ENCODE measurements at places on chromosomes 11 and 22.

DNA sequence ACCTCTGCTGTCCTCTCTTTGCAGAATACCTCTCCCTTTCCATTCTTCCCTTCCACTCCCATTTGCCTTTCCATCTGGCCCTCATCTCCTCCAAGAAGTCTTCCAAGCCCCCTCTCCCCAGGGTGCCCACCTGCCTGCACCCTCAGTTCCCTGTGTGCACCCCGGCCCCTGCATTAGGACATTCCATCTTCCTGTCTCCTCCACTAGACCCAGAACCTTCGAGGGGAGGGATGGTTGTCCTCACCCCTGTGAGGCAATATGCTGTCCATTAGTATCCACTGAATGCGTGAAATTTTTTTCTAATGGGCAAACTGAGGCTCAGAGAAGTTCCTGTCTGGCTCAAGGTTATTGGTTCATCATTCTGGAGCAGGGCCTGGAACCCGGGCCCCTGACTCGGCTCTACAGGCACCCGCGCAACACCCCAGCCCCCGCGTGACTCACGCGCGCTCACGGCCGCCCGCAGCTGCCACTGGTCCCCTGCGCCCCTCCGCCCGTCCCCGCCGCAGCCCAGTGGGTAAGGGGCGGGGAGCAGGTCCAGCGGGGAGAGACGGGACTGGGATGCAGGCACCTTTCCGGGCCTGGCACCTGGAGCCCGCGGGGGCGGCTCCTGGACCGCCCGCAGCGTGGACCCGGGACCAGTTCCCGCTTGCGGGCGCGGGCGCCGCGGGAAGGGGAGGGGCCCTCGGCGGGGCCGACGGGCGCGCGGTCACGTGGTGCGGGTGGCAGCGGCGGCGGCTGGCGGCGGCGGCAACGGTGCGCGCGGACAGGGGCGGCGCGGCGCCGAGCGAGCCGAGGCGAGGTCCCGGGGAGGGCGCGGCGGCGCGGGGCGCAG lies 7.0 kb downstream of the SEPTIN3 start:
- DNase-seq = no peak

GRCh38 chr11:66986178-66986545 lies 11.1 kb downstream of the C11orf86 start:
- DNase-seq = no peak

DNA sequence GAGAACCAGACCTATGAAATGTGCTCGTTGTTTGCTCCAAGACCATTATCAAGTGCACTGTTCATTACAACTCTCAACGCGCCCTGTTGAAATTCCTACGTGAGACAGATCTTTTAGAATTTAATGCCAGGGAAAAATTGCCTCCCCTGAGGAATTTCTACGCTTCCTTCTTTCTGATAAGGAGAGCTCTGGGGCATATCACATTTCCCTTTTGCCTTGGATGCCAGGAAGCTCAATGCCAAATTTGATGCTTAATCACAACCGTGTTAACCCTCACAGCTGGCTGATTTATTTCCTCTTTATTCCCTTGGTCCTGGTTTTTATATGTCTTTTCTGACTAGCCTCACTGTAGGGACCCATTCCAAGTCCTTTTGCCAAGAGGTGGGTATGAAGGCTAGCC lies 109.4 kb downstream of the MICAL2 start:
- no peak for DNase-seq

GRCh38 chr22:26464312-26464711 lies 19.3 kb downstream of the HPS4 start:
- no peak for DNase-seq

DNA sequence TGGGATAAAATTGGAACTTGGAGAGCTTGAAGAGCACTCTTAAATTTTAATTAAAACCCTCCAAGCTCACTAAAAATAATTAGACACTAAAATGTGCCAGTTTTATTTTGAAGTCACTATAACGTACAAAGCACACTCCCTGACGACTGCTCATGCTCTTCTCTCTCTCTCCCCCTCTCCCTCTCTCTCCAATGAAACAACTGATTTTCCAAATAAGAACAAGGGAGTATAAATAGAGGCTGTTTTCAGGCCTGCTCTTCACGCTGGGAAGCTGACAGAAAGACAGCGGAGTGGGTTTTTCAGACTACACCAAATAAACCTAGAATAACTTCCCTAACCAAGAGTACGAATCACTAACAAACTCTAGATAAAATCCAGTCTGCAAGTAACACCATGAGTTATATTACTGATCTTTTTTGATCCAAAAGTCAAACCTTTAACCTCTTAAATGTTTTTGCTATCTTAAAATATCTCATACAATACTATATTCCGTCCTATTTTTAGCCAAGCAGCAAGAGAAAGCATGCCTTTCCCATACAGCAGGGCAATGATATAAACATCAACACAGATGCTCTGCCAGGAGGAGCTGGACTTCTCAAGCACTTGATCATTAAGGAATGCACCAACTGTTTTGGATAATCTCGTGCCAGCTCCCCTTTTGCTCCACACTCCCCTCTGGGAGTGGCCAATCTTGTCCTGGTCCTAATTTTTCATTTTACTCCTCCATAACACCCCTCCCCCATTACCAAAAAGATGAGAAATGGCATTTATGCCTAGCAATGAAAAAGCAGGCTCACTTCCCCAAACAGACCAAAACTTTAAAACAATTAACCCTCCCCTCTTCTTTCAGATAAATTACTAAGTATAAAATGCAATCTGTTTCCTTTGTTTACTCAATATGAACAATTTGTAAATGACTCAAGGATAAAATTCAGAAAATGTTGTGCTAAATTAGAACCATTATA lies 116.9 kb downstream of the SOX6 start:
- no peak for DNase-seq

DNA sequence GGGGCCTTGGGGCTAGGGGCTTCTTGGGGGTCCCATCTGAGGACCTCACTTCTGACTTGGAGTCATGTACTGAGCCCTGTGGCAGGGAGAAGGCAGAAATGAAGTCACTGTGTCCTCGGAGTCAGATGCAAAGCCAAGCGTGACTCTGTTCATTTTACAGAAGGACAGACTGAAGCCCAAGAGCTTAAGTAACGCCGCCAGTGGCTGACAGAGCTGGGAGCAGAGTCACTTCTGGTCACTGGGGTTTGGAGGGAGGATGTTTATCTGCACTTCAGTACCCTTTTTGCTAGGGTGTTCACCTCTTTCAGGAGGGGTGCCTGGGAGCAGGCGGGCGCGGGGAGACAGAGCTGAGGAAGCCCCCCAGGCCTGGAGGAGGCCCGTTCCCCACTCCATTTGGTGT lies 10.7 kb downstream of the CD6 start:
- DNase-seq = no peak

- DNase-seq = no peak
These were observed 33.5 kb upstream of the RTL6 start for GRCh38 chr22:44531487-44531886.

DNA sequence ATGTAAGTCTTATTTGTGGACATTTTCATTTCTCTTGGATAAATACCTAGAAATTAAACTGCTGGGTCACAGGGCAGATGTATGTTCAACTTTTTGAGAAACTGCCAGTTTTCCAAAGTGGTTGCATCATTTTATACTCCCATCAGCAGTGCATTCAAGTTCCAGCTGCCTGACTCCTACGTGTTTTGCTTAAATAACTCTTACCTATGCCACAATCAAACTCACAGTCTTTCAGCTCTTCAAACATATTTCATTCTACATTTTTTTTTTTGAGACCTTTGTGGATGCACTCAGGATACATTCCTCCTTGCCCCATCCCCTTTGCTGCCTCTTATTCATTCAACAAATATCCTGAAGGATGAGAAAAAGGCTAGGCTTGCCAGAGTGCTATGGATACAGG lies 9.2 kb downstream of the TCF20 start:
- DNase-seq = no peak

DNA sequence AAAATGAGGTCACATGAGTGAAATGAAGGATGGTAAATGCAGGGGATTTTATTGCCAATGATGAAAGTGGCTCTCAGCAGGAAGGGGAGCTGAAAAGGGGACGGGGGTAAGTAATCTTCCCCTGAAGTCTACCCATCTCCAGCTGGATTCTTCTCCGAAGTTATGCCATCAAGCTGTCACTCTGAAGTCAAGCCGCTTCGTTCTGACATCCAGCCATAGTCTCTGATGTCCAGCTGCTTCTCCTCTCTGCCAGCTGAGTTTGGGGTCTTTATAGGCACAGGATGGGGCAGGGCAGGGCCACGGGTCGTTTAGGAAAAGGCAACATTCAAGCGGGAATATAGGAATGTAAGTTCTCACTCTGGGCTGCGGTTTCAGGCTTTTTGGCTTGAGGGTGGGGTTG lies 181.9 kb upstream of the ANO3 start:
- no peak for DNase-seq

- no peak for DNase-seq
These were observed 175.5 kb downstream of the MN1 start for GRCh38 chr22:27625769-27626674.

GRCh38 chr22:30208631-30209603 lies 37.6 kb downstream of the LIF start:
- no peak for DNase-seq

- DNase-seq = no peak
These were observed 52.0 kb upstream of the PRSS23 start for GRCh38 chr11:86748296-86748695.

DNA sequence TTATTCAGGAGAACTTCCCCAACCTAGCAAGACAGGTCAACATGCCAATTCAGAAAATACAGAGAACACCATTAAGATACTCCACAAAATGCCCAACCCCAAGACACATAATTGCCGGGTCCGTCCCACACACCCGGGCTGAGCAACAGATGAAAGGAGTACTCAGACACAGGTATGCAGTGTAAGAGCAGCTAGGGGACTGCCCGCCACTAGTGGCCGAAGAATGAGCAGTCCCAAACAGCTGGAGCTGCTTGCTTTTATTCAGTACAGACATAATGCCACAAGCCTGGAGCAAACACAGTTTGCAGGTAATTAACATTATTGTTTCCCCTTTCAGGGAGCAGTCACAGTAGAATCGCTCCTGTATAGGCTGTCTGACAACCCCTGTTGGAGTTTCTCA lies 364.6 kb downstream of the LUZP2 start:
- no peak for DNase-seq

DNA sequence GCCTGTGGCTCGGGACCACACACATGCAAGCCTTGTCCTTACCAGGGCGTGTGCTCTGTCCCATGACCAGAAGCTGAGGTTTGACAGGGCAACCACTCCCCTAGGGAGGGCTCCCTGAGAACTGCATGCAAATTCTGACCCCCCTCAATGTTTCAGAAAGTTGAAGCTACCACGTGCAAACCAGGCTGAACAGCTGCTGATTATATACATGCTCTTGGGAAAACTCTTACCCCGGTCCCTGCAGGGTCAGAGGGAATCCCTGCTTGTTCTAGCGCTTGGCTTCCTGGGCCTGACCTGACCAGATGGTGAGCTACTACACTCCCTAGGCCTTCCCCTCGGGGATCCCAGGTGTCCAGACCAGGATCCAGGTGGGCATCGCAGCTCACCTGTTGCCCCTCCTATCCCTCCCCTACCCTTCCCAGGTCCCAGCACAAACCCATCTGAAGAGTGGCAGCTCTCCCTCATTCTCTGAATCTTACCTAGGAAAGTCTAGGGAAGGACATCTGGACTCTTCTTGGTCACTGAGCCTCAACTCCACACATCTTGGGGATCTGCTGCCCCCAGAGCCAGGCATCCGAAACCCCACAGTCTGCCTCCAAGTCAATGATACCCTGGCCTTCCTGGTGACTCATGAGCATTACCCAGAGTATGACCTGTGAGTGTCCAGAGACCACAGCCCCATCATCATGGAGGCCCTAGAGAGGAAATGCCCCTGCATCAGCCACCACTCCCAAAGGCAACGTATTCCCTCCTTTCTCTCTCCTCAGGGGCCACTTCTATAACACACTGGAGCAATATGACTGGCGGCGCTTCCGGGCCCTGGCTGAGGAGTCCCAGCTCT lies 61.5 kb downstream of the BTG4 start:
- DNase-seq = no peak
